Natural killer cell (primary cell): ENCODE measurements at places on chromosomes 4 and X. TPM values are rescaled to one million over a fixed set of nuclear protein-coding genes. Genes with fewer than 3 reads are reported as not detected.

DNA sequence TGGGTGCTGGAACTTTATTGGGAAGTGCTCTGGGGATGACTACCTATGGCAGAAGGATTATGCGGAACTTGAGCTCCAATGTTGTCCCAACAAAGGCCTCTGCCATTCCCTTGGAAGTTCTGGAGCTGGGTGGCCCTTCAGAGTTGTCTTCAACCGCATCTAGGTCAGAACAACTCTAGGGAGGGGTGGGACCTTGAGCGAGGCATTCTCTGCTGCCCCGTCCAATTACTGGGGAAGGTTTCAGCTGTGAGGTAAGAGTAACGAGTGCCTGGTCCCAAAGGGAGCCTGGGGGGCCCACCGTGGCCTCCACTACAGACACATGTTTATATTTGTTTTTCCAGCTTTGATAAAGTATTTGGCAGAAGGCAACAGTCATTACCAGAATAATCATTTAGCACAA, 79.4 kb downstream of the MAOA start:
- no peaks in the 10 kb centered on the region for H3K36me3 ChIP-seq
- H3K4me1 ChIP-seq, result no peaks in the 10 kb centered on the region

TLL1 gene
- not detected for total RNA-seq

- peaks cover 61% of the 10 kb centered on the region for H3K4me1 ChIP-seq
- H3K27ac ChIP-seq, result peak overlapping the region; percentile 93
- DNase-seq, result peak; percentile 22
- H3K27me3 ChIP-seq, result no peaks in the 10 kb centered on the region
- H3K36me3 ChIP-seq, result no peaks in the 10 kb centered on the region
- no peak overlapping the region for H3K4me3 ChIP-seq
Measured at GRCh38 chr4:2787230-2788100, 5.4 kb upstream of the SH3BP2 start.

CT45A10 gene
- not detected for total RNA-seq

GRCh38 chr4:84825701-84826341, 140.7 kb downstream of the WDFY3 start:
- no peaks in the 10 kb centered on the region for H3K36me3 ChIP-seq
- no peaks in the 10 kb centered on the region for H3K4me1 ChIP-seq
- no peak for DNase-seq
- no peak overlapping the region for H3K4me3 ChIP-seq

DNA sequence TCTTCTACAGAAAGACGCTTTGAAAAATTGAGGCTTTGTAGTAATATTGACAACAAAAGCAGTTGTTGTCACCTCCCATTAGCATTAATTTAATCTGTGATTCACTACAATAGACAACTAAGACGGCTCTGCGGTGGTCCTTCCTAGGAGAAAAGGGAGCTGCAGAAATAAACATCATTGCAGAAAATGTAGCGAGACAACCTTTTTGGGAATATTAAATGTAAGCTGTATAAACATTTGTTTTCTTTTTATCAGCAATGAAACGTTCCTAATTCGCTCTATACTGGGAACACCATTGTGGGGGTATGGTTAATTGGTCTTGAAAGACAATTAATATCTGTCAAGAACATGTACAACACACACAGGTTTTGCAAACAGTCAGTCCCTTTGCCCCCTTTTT, 583.3 kb upstream of the TENM3 start:
- no peak overlapping the region for H3K27ac ChIP-seq
- H3K36me3 ChIP-seq, result no peaks in the 10 kb centered on the region
- no peak overlapping the region for H3K4me3 ChIP-seq
- H3K27me3 ChIP-seq, result no peaks in the 10 kb centered on the region

- H3K4me3 ChIP-seq, result no peak overlapping the region
- no peaks in the 10 kb centered on the region for H3K27me3 ChIP-seq
- no peaks in the 10 kb centered on the region for H3K4me1 ChIP-seq
Measured at GRCh38 chrX:15405846-15406245, 21.6 kb upstream of the VEGFD start.

TCEAL1 gene
- total RNA-seq, result 6.4 TPM

- H3K27ac ChIP-seq, result no peak overlapping the region
- no peaks in the 10 kb centered on the region for H3K4me1 ChIP-seq
- H3K27me3 ChIP-seq, result no peaks in the 10 kb centered on the region
- no peak for DNase-seq
Measured at GRCh38 chrX:17758382-17758781, 21.1 kb downstream of the SCML1 start.

SERPINA7 gene
- total RNA-seq, result not detected

NDP gene
- total RNA-seq, result not detected

DNA sequence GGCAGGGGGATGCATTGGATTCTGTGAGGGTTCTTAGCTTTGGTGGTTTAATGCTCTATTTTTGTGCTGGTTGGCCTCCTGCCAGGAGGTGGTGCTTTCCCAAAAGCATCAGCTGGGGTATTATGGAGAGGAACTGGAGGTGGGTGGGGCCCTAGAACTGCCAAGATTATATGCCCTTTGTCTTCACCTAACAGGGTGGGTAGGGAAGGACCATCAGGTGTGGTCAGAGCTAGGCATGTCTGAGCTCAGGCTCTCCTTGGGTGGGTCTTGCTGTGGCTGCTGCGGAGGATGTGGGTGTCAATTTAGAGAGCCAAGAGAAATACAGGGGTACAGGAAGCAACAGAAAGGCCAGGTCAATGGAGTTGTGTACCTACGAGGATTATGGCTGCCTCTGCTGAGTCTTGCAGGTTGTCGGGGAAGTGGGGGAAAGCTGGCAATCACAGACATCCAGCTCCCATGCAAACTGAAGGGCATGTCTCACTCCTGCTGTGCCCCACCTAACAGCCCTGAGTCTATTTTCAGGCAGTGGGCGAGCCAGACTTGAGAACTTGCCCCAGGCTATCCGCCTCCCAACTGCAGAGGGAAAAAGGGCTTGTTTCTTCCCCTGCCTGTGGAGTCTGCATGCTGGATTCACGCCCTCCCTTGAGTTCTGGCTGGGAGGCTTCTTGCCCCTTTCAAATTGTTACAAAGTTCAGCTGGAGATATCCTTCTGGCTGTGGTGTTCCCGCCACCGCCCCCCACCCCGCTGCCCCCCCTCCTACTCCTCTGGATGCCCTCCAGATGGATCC, 212.0 kb downstream of the COMMD8 start:
- no peak for DNase-seq
- H3K27me3 ChIP-seq, result no peaks in the 10 kb centered on the region
- H3K4me1 ChIP-seq, result no peaks in the 10 kb centered on the region

DNA sequence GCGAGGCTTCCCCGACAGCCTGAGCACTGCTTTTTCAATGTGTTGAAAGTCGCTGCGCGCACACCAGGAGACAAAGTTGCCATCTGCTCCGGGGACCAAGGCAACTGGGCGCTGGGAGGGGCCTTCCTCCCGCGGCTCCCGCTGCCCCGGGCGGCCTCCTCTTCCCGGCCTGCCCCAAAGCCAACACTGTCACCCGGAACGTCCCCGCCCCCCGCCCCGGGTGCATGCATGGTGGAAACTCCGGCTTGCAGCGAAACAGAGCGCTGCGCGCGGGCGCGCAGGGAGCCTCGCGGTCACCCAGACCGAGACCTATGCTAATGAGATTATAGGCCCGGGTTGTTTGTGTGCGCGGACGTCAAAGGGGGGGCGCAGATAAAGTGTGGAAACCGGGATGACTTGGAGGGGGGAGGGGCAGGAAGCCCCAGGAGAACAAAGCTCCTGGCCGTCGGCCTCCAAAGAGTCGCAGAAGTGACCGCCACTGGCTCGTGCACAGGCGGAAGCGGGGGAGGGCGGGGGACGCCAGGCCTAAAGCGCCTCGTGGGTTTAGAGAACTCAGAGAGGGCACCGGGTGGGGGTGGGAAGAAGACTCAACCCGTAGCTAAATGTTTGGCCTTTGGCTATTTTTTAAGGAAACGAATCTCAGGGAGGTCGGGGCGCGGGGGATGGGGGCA, 88.8 kb downstream of the BCOR start:
- no peak overlapping the region for H3K4me3 ChIP-seq
- peaks cover 68% of the 10 kb centered on the region for H3K4me1 ChIP-seq
- no peak for DNase-seq
- no peak overlapping the region for H3K27ac ChIP-seq
- no peaks in the 10 kb centered on the region for H3K36me3 ChIP-seq

DNA sequence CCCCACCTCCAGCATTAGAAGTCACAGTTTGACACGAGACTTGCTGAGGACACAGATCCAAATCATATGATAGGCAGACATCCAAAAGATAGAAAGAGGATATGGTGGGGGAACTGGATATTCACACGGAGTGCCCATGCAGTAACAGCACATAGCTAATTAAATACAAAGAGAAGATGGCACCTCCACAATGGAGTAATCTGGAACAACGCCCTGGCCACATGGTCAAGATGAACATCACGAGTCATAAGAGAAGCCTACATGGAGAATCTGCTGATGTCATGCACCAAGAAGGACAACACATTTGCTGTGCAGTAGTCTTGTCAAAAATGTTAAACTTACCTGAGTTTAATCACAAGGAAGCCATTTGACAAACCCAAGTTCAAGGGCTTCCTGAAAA, 10.1 kb upstream of the LOC101059915 start:
- no peak overlapping the region for H3K4me3 ChIP-seq
- H3K27me3 ChIP-seq, result no peaks in the 10 kb centered on the region
- no peak for DNase-seq
- H3K4me1 ChIP-seq, result peaks cover 14% of the 10 kb centered on the region

DNA sequence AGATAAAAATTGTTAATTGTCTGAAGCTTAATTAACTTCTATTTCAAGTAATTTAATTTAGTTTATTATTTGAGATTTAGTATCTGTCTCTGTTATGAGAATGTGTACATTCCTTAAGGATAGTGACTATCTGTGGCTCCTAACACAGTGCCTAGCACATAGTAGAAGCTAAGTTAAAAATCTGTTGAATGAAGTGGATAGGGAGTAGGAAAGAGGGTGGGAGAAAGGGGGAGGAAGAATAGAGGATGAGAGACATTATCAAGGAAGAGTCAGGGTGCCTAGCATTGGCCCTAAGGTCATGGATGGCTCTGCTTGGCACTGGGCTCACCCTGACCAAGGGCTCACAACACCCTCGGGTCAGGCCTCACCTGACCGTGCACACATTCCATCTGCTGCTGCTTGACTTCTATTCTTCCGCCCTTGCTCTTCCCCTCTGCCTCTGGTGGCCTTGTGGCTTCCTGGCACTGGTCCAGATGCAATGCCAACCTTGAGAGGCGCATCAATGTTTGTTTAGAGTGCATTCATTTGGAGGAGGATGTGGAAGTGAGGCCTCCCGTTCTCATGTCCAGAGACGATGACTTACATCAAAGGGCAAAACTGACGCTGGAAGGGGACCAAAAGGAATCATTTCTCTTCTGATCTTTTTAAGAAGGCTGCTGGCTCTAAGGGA, 42.3 kb downstream of the TRIM2 start:
- H3K36me3 ChIP-seq, result no peaks in the 10 kb centered on the region
- H3K4me1 ChIP-seq, result peaks cover 14% of the 10 kb centered on the region
- no peak for DNase-seq
- no peak overlapping the region for H3K4me3 ChIP-seq
- no peaks in the 10 kb centered on the region for H3K27me3 ChIP-seq

CYLC1 gene
- not detected for total RNA-seq

CACNA1F gene
- 0.66 TPM for total RNA-seq

MUC7 gene
- total RNA-seq, result not detected

- H3K27me3 ChIP-seq, result no peaks in the 10 kb centered on the region
- H3K4me1 ChIP-seq, result no peaks in the 10 kb centered on the region
- H3K27ac ChIP-seq, result no peak overlapping the region
- H3K4me3 ChIP-seq, result no peak overlapping the region
Measured at GRCh38 chr4:89422441-89422990, 114.9 kb upstream of the GPRIN3 start.

GRCh38 chr4:2940267-2941137, 22.7 kb downstream of the NOP14 start:
- H3K36me3 ChIP-seq, result peaks cover 63% of the 10 kb centered on the region
- H3K27me3 ChIP-seq, result no peaks in the 10 kb centered on the region
- H3K27ac ChIP-seq, result no peak overlapping the region
- DNase-seq, result no peak
- H3K4me1 ChIP-seq, result peaks cover 55% of the 10 kb centered on the region
- H3K4me3 ChIP-seq, result no peak overlapping the region

- no peak overlapping the region for H3K27ac ChIP-seq
- H3K4me1 ChIP-seq, result no peaks in the 10 kb centered on the region
- DNase-seq, result no peak
- no peaks in the 10 kb centered on the region for H3K27me3 ChIP-seq
- no peaks in the 10 kb centered on the region for H3K36me3 ChIP-seq
Measured at GRCh38 chr4:168683595-168683994, 186.7 kb downstream of the PALLD start.

- H3K36me3 ChIP-seq, result no peaks in the 10 kb centered on the region
- no peak overlapping the region for H3K4me3 ChIP-seq
- peaks cover 22% of the 10 kb centered on the region for H3K4me1 ChIP-seq
- peaks cover 9% of the 10 kb centered on the region for H3K27me3 ChIP-seq
Measured at GRCh38 chr4:6272863-6273660, 3.4 kb downstream of the WFS1 start.

GRCh38 chr4:56197387-56197786, 189.9 kb downstream of the AASDH start:
- H3K27me3 ChIP-seq, result peaks cover 2% of the 10 kb centered on the region
- H3K27ac ChIP-seq, result no peak overlapping the region
- no peak for DNase-seq
- H3K4me3 ChIP-seq, result no peak overlapping the region
- no peaks in the 10 kb centered on the region for H3K36me3 ChIP-seq

DNA sequence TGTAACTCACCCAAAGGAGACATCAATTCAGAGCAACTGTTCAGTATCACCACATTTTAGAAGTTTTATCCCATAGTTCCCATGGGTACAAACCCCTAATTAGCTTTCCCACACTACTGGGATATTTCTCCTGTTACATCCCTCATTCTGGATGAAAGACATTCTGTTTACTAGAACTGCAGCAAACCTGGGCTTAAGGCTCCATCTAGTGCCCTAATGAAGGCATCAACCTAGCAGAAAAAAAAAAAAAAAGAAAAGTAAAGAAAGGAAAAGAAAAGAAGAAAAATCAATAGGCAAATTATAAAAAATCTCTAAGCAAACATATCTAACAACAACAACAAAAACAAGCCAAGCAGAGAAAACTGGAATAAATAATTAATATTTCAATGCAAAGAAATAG, 133.7 kb upstream of the CPXCR1 start:
- H3K4me1 ChIP-seq, result no peaks in the 10 kb centered on the region
- no peak overlapping the region for H3K27ac ChIP-seq
- H3K36me3 ChIP-seq, result no peaks in the 10 kb centered on the region
- DNase-seq, result no peak

DNA sequence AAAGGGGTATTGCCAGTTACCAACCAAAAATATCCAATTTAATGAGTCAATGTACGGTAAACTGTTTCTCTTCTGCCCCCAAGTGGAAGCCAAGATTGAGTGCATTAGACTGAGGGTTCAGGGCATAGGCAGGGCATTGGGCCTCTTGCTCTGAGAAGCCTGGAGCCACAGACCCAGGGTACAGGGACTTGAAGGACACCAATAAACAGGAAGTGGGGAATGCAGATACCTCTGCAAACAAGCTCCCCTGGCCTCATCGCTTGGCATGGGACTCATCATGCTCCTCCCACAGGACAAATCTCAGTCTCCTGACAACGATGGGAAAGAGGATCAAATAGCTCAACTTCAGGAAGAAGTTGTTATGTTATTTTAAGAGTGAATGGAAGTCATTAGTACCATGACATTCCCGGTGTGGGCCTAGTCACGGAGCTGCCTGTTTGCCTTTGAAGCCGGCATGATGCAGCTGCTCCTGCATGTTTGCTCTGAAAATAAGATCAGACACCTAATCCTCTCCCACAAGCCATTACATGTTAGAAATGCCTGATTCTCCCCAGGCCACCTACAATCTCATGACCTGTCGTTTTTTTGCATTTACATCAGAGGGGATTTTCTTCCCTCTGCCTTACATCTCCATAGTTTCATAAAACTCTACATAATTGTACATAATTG, 224.2 kb downstream of the RCHY1 start:
- no peaks in the 10 kb centered on the region for H3K4me1 ChIP-seq
- no peaks in the 10 kb centered on the region for H3K27me3 ChIP-seq
- H3K36me3 ChIP-seq, result no peaks in the 10 kb centered on the region
- no peak for DNase-seq

CSN1S1 gene
- total RNA-seq, result not detected
